ENCODE measurements at places on chromosomes 3 and 15.

- no peak for DNase-seq
Measured at GRCh38 chr15:59205839-59206622, 612 bp upstream of the LDHAL6B start.

DNA sequence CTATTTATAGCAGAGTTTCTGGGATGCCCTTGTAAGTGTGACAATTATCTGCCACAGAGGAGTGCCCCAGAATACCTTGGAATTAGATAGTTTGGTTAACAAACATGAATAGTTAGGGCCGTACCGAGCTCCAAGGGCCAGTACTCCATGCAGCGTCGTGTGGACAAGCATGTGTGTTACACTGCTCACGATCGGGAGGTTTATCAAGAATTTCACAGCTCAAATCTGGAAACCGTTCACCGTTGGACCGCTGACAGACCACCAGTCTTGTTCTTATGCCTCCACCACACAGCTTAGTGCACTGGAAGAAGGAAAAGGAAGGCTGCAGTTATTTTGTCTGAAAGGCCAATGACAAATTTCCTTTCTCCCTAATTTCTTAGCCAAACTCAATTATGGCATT is 93.7 kb downstream of the ADAMTS9 start:
- no peak for DNase-seq

DNA sequence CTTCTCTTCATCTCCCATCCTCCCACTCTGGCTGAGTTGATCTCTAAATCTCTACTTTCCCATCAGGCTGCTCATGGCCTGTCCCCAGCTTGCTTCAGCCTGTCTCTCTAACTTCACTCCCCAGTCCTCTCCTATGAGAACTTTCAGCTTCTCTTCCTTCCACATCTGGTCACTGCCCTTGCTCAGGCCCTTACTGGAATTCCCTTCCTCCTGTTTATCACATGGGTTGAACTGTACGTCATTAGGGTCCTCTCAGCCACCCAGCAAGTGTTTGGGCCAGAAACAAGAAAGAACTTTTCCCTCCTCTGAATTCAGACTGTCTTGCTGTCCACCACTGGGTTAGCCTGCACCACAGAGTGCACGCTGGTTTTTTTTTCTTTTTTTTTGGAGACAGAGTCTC is 5.0 kb downstream of the PTPN23 start:
- DNase-seq = no peak

- DNase-seq = peak; percentile 53
Measured at GRCh38 chr3:101902041-101902440, 52.7 kb downstream of the NFKBIZ start.

GRCh38 chr3:13039213-13039896 is 33.9 kb downstream of the IQSEC1 start:
- no peak for DNase-seq

- DNase-seq = no peak
Measured at GRCh38 chr3:125161607-125162219, 50.8 kb downstream of the SLC12A8 start.

- no peak for DNase-seq
Measured at GRCh38 chr15:92011611-92012367, 158.3 kb downstream of the SLCO3A1 start.

DNA sequence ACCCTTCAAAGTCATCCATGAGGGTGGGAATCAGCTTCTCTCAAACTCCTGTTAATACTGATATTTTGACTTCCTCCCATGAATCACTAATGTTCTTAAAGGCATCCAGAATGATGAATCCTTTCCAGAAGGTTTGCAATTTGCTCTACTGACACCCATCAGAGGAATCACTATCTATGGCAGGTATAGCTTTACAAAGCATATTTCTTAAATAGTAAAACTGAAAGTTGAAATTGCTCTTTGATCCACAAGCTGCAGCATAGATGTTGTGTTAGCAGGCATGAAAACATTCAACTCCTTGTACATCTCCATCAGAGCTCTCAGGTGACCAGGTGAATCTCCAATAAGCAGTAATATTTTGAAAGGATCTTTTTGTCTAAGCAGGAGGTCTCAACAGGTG is 66.3 kb downstream of the B3GNT5 start:
- no peak for DNase-seq

DNA sequence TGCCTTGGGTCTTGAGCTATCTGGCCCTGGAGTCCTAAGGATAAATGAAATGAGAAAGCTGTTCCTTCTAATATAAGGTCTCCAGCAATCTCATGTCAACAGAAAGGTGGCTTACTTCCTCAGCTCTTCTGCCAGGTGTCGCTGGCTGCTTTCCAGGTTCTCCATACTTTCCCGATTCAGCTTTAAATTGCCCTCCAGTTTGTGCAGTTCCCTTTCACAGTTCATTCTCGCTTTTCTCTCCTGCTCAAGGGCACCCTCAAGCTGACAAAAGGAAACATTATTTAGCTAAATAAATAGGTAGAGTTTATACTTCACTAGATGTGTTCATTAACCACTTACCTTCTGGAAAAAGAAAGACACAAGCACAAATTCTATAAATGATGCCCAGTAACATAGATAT is 73.0 kb downstream of the MYH15 start:
- no peak for DNase-seq

- DNase-seq = no peak
Measured at GRCh38 chr3:17639765-17640164, 102.7 kb downstream of the TBC1D5 start.

- DNase-seq = no peak
Measured at GRCh38 chr15:35479423-35479822, 66.5 kb downstream of the DPH6 start.

- no peak for DNase-seq
Measured at GRCh38 chr15:90419206-90419605, 31.2 kb downstream of the IQGAP1 start.

GRCh38 chr15:82917249-82917648 is 35.3 kb downstream of the HOMER2 start:
- no peak for DNase-seq

GRCh38 chr3:188518416-188518815 is 364.5 kb downstream of the LPP start:
- DNase-seq = no peak

DNA sequence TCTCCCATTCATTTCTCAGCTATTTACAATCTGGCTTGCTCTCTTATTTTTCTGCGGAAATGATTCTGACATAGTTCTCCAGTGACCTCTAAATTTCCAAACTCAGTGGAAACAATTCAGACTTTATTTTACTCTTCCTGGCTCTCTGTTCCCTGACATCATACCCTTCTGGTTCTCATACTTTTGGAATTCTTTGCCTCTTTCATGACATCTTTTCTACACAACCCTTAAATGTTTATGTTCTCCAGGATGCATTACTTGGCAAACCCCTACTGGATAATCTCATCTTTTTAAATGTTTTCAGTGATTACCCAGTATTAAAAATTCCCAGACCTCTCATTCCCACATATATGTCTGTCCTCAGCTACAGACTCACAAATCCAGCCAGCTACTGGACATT is 23.9 kb upstream of the PLSCR4 start:
- DNase-seq = no peak

DNA sequence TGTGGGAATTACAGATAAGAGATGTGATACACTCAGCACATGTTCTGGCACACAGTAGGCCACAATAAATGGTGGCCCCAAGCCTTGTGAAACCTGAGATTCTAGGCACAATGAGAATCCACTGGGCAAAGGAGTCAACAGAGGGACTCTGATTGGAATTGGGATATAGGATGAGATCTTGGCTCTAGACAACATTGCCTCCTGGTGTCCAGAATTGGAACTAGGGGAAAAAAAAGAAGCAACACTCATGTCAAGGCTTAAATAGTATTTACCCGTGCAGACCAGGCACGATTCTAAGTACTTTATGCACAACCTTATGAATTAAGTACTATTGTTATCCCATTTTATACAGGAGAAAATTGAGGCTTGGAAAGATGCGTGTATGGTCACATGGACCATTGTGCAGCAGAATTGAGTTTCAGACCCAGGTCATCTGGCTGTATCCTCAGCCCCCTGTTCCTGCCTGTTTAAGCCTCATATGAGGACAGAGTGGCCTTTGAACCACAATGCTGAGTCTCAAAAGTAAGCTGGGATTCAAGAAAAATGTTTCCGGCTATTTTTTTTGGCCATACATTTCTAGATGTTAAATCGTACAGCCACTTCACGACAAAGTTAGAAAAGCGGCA is 124.8 kb downstream of the SV2B start:
- DNase-seq = no peak

DNA sequence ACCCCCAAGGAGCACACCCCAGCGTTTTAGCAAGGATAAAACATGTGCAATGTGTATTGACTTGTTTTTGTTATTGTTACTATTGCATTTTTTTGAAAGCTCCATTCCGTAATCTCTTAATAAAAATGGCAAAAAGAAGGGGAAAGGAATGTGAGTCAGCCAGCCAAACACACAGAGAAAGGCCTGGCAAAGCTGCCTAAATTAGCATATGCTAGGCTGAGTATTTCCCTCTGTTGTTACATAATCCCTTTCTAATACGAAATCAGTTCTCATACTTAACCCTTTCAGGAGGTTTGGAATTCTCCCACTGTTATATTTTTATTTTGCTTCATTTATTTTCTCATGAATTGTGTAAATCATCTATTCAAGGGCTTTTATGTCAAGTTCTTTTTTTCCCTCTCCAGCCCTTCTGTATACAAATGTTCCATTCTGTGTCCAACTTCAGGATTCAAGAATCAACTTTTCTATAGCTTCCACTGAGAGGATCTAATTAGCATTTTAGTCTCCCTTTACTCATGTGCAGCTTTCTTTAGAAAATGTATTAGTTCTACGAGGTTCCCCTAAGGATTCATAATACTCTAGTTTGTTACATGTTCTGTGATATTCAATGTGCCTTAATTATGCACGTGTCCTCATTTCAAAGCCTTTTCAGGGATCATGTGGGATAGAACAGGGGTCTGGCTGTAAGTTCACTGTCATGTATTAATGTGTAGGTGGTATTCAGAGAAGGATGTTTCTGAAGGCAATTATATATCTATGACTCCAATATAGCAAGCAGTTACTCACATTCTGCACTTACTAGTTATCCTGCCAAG is 9.2 kb downstream of the CADM2 start:
- no peak for DNase-seq

- no peak for DNase-seq
Measured at GRCh38 chr15:64892847-64893403, 18.8 kb upstream of the ANKDD1A start.
